ENCODE measurements at places on chromosomes 3 and 15.

GRCh38 chr3:181327349-181327748, 337.8 kb upstream of the DNAJC19 start:
- no peak for DNase-seq

GRCh38 chr3:188523291-188523690, 369.3 kb downstream of the LPP start:
- no peak for DNase-seq

DNA sequence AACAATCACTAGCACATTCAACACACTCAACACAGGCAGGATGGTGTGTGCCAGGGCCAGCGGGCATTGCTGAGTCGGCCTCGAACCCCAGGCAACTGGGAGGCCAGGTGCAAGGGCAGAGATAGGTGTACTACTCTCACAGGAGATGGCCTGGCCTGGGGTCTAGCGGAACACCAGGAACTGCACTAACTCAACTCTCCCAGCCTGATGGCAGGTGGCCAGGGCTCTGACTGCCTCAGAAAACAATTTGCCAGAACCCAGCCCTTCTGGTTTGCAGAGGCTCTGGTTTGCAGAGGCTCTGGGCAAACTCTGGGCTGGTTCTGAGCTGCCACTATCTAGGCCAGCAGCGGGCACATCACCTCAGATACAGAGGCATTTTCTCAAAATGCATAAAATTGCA, 229.2 kb upstream of the CHRNA7 start:
- no peak for DNase-seq

DNA sequence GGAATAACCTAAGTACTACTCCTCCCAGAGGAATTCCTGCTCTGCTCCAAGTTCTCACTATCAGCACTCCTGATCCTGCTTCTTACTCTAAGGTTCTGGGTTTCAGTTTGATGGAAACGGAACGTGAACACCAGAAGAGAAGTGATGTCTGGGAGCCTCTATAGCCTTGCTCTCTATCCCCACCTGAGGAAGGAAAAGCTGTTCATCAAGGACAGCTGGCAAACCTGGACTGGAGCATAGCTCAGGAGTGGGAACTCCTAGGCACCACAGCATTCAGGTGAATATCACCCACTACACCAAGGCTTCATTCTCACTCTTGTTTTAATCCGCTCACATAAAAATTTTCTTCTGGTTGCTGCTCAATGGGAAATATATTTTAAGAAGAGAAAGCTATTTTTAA, 13.0 kb upstream of the CADPS start:
- no peak for DNase-seq

DNA sequence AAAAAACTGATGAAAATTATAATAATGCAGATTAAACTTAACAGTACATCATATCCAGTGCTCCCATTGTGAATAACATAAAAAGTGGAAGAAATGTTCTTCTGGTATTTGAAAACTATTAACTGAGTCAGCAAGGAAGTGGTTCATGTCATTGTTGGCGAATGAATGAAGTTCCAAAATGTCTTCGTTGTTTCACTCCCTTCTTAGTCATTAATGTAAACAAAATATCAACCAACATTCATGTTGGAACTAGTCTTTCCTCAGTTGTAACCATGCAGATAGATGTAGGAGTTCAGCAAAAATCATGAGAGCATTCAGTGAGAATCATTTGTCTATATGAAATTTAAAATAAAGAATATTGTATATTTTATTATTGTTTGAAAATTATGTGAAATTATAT, 44.1 kb upstream of the ICE2 start:
- DNase-seq = no peak

GRCh38 chr3:64141476-64141875, 83.8 kb downstream of the PRICKLE2 start:
- DNase-seq = no peak

DNA sequence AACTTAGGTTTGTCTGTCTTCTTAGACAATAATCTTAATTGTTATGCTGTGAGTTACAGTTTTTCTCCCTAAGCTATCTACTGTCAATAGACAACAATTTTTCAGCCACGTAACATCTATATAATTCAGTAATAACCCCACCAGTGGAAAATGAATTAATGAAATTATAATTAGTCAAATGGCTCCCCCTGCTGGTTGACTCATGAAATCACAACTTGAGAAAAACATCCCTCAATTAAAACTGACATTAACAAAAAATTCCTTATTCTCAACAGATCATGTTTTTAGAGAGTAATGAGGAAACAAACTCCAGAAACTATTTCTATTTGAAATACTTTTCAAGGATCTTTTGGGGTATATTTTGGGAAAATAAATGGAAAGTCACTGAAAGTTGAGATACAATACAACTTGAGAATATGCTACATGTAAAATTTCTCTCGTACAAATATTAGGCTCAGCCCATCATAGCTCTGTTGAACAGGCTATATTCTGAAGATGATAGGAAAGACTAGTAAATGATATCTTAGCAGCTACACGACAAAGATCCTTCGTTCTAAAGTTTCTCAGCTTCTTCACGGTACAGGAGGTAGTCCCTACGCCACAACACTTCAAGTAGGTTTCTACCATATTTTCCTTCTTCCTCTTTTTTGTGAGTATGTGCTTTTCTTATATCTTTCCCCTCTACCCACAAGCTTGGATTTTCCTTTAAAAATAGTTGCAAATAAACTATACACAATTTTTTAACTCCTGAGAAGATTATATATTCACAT, 20.7 kb downstream of the PPP1R2 start:
- no peak for DNase-seq

DNA sequence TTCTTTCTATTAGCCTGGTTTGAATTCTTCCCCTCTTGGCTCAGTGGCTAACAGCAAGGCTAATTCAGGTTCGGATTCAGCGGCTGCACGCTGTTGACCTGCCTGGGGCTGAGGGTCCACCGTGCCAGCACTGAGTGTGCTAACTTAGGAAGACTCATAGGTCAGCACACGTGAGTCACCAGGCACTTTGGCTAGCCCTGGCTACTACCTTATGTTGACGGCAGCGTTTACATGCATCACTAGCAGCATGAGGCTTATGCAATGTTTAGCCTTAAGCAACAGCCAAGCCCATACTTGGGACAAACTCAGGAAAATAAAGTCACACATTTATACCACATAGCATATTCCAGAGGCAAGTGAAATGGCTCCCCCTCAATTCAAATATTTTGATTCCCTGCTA, 137.7 kb downstream of the RAB11A start:
- DNase-seq = no peak

DNA sequence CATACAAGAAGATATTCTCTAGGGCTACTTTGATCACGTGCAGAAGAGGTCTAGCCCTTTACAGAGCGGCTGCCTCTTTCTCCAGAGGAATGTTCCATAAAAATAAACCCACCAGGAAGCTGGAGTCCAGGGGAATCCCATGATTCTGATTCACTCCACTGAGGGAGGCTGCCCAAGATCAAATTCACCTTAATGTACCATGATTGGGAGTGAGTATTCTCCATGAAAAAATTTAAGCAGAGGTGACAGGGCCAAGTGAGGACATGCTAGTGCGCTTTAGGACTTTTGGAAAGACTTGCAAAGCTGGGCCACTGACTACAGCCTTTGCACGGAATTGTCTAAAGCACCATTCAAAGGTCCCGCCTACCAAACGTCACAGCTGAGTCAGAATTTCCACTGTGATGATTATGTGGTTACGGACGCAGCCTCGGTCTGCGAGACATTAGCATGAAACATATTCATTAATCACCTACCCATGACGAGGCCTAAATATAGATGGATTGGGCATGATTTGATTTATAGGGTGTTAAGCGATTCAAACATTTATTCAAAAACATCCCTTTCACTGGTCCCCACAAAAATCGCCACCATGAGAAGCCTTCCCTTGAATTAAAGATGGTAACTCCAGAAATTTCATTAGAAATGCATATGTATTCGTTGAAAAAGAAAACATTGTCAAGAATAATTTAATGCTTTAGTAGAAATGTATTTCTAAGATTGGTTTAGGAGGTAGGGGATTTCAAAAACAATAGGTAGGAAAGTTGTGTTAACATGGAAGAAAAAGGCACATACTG, 152.6 kb downstream of the GREM1 start:
- no peak for DNase-seq

GRCh38 chr15:74863239-74864056, 9.7 kb downstream of the SCAMP2 start:
- DNase-seq = no peak

GRCh38 chr3:9810433-9810770, 340 bp downstream of the TTLL3 start:
- DNase-seq = no peak

- DNase-seq = no peak
Observed at GRCh38 chr3:46660003-46660402, 33.5 kb downstream of the ALS2CL start.

DNA sequence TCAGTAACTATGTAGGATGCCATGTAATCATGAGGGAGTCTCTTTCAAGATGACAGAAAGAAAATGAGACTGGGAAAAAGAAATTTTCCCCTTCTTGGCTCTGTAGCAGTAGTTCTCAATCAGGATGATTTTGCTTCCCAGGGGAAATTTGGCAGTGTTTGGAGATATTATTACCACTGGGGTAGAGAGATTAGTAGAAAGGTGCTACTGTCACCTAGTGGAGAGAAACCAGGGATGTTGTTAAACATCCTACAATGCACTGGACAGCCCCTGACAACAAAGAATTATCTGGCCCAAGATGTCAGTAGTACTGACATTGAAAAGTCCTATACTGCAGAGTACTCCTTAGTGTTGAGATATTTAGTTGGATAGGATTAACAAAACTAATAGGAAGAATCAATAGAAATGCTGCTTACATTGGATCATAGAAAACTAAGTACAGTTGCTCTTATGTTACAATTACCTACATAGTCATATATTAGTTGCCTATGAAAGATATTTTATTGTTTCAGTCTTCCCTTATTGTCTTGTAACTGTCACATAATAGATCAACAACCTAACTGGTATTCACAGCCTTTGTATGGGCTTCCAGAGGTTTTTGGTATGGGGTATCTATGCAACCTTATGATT, 433.3 kb downstream of the RAP2B start:
- no peak for DNase-seq

DNA sequence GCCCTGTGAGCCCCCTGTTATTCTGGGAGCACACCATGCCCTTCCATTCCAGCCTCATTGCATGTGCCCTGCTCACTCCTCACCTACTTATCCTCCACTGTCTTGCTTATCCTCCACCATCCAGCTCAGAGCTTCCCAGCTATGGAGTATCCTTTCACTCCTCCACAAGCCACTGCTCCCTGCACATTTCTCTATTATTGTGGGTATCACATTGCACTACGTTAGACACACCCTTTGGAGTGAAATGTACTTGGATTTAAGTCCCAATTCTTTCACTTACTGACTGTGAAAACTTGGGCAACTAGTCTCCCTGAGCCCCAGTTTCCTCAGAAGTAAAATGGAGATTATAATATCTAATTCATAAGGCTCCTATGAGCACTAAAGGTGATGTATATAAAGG, 4.3 kb downstream of the MASP1 start:
- DNase-seq = no peak

GRCh38 chr3:36944012-36944640, 728 bp downstream of the TRANK1 start:
- DNase-seq = no peak

DNA sequence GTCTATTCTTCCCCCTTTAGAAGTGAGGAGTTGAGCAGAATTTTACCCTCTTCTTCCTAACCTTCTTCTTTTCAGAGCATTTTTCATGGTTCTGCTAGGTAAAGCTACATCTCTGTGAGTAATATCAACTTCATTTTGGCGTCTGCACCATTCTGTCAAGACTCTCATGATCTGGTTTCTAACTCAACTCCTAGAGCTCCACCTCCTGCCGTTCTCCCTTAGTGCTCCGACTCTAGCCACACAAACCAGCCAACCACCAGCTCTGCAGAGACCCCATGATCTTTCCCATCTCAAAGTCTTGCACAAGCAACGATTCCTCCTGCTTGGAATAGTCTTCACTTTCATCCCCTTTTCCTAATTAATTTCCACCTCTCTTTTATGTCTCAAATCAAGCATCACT, 193.9 kb upstream of the TMC3 start:
- no peak for DNase-seq

DNA sequence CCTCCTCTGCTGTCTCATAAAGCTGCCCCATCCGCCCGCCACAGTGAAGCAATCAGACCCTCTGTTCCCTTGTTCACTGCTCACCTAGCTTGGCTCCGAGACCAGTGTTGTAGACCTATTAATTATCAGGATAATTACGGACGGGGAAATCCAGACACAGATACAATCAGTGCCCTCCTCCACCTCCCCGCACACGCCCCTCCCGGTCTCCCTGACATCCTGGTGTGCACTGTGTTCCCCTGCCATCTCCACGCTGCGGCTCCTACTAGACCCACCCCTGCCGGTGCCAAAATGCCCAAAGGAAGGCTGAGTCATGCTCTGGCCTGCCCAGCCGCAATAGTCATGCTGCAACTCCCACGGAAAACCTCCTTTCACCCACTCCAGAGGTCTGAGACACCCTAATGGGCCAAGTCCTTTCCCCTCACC, 277.3 kb upstream of the TLE3 start:
- DNase-seq = no peak

DNA sequence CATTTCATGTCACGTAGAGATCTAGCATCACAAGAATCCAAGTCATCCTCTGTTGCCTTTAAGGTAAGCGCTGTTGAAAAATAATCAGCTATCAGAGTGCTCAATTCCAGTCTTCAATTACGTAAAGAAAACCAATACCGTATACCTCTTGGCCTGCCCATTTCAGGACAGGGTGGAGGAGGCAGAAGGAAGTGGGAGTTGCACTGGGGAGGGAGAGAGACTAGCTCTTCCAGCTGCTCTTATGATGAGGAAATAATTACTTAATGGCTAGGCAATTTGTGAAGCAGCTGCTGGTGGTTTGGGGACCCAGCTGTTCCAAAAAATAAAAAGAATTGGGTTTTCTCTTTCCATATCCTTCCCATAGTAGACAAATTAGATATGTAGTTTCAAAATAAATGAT, 365.8 kb upstream of the MCTP2 start:
- DNase-seq = no peak

DNA sequence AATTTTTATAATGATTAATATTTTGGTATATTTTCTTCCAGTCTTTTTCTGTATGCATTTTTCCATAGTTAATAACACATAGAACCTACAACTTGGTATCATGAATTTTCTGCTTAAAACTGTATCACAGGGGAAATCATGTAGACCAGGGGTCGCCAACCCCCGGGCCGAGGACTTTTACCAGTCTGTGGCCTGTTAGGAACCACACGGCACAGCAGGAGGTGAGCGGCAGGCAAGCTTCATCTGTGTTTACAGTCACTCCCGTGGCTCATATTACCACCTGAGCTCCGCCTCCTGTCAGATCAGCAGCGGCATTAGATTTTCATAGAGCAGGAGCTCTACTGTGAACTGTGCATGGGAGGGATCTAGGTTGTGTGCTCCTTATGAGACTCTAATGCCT, 54.7 kb downstream of the RPL22L1 start:
- DNase-seq = no peak

- DNase-seq = no peak
Observed at GRCh38 chr3:188083011-188083410, 70.9 kb upstream of the LPP start.

- no peak for DNase-seq
Observed at GRCh38 chr3:105615814-105616213, 249.1 kb downstream of the ALCAM start.

- no peak for DNase-seq
Observed at GRCh38 chr3:156727519-156728205, 53.3 kb downstream of the TIPARP start.

Measured in central memory CD8-positive, alpha-beta T cell (primary cell).